ENCODE measurements at places on chromosomes 4 and X.
A peak's percentile ranks its signal among the peaks of the same experiment; 100 is the strongest.

GRCh38 chrX:10095698-10096432 is 60.9 kb upstream of the CLCN4 start:
- DNase-seq: no peak

DNA sequence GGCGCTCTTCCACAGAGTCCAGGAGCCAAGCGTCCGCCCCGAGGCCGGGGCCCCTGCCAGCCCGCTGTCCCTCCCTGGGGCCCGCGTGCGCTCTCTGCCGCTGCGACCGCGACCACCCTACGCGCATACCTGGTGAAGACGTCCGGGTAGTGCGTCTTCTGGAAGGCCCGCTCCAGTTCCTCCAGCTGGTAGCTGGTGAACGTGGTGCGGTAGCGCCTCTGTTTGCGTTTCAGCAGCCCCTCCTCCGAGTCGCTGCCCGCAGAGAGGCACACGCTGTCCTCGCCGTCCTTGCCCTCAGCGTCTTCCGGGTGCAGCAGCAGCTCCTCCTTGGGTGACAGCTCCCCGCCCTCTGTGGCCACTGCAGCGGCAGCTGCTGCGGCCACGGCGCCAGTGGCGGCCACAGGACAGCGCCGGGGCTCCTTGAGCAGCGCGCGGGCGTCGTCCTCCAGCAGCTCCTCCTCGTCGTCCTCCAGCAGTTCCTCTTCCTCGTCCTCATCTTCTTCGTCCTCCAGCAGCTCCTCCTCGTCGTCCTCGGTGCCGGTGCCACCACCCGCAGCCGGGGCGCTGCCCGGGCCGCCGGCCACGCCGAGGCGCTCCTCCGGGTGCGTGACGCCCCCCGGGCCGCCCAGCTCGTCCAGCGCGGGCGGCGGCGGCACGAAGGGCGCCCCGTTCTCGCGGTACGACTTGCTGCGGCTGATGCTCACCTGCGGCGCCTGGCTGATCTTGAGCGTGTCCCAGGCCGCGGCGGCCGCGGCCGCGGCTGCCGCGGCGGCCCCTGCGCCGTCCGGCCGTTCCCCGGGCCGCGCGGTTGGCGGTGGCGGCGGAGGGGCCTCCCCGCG is 2.8 kb downstream of the ARX start:
- DNase-seq: no peak

- no peak for DNase-seq
These were observed 337.6 kb downstream of the STIM2 start for GRCh38 chr4:27198246-27198645.

DNA sequence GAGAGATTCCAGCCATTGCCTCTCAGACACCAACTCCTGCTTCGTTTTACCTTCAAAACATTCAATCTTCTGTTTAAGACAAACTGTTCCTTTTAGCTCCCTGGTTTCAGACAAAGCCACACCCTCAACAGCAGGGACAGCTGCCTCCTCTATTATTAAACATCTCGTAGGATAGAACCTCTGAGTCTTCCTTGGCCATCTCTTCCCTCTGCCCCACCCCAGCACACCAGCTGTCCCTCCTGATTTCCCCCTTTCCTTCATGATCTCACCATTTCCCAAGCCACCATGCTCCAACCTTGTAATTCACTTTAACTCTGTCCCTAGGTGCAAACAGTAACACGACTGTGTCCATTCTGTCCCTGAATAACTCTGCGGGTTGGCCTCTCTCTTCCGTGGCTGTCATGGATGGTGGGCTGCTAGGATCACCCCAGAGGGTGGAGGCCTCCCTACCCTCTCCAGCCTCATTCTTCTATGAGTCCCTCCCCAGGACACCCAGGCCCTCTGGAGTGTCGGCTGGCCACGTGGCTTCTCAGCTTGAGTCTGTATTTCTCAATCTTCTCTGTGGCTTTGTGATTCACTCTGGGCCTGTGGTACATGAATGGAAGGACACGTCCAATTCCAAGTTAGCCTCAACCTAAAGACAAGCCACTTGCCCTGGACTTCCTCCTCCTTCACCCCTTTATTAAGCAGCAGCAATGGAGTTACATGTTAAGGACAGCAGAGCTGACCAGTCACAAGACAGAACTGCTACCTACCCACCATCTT is 349.9 kb downstream of the FBXW7 start:
- DNase-seq: no peak

GRCh38 chrX:118780509-118780908 is 43.1 kb upstream of the ZCCHC12 start:
- DNase-seq: no peak

- DNase-seq: peak; percentile 56
These were observed 44.0 kb downstream of the SLC25A5 start for GRCh38 chrX:119512146-119512800.
